ENCODE measurements at places on chromosomes 5 and 9.

GRCh38 chr9:131590907-131591844 lies 45.9 kb downstream of the PRRT1B start:
- peak; percentile 39 for DNase-seq

- no peak for DNase-seq
These were observed 79.8 kb downstream of the HSD17B3 start for GRCh38 chr9:96222132-96222531.

GRCh38 chr9:29390859-29391258 lies 1817.6 kb upstream of the C9orf72 start:
- no peak for DNase-seq

DNA sequence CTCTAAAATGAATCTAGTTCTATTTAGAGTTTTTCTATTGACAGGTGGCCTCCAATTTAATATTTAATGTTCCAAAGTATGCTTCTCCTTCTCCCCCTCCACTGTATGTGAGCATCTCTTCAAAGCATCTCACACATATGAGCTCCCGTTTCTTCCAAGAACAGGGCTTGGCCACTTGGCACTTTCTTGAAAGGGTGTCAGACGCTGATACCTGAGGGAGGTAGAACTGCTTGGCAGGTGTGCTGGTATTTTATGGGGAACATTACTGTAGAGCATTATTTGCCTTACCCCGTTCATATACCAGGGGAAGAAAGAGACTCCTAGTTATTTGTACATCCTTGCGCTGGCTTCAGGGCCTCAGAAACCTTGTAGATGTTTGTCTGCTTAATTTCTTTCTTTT lies 1.9 kb downstream of the RCL1 start:
- DNase-seq: no peak

GRCh38 chr9:106450549-106450948 lies 412.4 kb upstream of the ZNF462 start:
- DNase-seq: no peak

DNA sequence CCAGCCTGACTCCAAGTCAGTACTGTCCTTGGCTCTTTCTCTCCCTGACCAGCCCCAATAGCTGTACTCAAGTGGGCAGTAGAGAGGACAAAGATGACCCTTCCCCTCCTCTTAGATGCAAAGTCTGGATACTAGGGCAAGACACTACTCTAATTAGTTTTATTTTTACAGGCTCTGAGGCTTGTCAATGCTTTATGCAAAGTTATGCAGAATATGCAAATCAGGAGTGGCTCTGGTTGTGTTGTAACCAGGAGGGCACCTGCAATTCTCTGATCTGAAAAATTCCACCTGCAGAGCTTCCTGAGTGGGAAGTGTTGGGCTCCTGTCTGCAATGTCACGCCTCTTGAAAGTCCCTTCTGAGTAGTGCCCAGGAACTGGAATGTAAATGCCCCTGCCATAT lies 201.5 kb downstream of the RGS3 start:
- no peak for DNase-seq

- DNase-seq: no peak
These were observed 209.1 kb downstream of the MAPKAP1 start for GRCh38 chr9:125497906-125498305.

DNA sequence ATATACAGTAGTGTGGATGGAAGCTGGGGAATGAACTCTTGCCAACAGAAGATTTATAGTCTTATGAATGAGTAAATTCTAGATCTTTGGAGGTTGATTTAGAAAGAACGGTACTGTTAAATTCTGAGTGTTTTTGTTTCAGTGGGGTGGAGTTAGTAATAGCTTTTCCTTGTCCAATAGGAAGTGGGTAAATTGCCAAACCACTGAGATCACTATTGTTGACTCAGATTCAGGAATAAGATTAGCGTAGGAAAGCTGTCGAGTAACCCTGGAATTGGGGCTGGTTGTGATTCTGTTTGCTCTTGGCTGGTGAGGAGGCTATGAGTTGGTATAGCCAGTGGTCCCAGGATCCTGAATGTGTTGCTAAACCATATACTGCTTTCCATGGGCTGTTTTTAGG lies 155.6 kb downstream of the ARHGAP26 start:
- DNase-seq: no peak
